Germinal center (tissue), 1 donor: ENCODE measurements at places on chromosomes 11 and 22.

- no peak for DNase-seq
Observed at GRCh38 chr11:75840522-75840921, 25.5 kb downstream of the UVRAG start.

DNA sequence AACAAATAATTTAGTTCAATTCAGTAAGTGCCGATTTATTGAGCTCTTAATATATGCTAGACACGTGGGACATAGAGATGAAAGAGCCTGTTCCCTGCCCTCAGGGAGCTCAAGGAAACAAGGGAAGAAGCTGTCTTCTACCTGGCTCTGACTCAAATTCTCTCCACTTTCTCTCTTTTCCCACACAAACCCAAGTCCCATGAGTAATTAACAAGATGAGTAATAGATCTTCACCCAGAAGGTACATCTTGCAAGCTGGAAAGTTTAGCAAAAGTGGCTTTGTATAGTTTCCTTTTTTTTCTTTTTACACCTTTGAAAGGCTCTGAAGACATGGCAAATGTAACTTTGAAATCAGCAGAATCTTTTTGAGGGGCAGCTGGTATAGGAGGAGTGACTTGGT, 48.2 kb upstream of the CHST1 start:
- DNase-seq: no peak

GRCh38 chr22:37001826-37002225, 17.4 kb downstream of the TST start:
- no peak for DNase-seq

- no peak for DNase-seq
Observed at GRCh38 chr11:293271-293851, 4.4 kb downstream of the PGGHG start.

DNA sequence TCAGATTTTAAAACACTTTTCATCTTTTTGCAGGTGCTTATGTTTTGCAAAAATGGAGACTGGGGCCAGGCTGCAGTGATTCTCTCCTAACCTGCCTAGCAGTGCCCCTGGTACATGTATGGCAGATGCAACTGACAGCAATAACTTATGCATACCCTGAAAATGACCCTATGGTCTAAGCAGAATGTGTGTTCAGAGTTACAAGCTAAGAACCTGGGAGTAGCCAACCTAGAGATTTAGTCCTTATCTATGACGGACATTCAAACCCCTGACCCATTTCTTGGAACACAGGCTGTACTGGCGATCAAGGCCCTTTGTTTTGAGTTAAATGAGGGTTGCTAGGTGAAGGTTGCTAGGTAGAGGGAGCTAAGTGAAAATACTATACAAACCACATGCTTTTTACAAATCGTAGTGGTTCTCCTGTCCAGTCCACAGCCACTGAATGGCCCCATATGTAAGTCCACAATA, 184.9 kb upstream of the SESN3 start:
- no peak for DNase-seq

DNA sequence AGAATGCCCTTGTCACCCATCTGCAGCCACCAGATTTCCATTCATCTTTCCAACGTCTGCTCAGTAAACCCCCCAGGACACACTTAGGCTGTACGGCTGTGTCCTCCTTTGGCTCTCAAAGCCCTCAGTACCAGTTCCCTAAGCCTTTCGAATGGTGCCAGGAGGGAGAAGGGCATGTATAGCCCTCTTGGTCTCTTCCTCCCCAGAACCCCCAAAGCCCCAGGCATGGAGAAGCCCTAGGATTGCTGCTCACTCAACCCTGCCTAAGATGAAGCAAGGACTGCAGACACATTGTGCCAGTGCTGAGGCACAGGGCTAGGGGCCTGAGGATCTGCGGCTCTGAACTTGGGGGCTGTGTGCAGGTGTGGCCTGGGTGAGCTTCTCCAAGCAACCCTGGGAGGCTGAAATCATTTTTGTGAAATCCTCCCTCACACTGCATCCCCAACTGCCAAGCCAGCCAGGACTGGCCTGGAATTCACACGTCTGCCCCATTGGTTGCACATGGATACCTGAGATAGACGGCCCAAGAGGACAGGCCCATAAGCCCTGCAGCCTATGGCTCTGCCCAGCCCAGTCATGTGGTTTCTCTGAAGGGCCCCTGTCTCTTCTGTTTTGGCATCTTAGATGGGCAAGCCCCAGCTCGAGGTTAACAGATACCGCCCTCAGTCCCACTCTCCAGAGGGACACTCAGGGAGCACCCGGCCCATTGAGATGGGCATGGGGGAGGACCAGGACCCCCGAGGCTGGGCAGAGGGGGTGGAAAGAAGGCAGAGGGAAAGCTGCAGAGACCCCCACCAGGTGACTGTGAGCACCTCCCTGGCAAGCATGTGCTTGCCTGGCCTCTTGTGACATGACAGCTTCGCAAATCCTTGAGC, 34.0 kb downstream of the KCNQ1OT1 start:
- DNase-seq: no peak

DNA sequence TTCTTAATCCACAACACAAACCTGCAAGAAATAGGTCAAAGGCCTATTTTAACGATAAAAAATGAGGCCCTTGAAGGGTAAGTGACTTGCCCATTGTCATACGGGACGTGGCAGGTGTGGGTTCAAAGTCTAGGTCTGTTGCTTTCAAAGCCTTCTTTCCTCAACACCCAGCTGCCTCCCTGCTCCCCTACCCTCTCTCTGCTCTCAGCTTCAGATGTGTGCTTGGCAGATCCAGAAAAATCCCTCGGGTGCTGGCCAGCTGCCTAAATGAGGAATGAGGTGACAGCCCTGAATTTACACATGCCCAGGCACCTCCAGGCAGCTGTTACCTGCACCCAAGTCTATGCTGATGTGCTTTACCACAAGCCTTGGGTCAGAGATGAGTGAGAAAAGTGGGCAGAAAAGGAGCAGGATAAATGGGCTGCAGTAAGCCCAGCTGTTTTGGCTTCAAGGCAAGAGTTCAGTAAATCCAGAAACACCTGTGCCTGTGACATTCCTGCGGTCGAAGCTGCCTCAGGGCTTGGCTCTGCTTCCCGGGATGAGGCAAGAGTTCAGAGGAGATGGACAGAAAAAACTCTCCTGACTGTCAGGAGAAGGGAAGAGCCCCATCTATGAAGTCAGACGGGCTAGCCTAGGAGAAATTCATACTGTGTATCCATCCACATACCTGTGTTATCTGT, 49.9 kb upstream of the LDLRAD3 start:
- no peak for DNase-seq

DNA sequence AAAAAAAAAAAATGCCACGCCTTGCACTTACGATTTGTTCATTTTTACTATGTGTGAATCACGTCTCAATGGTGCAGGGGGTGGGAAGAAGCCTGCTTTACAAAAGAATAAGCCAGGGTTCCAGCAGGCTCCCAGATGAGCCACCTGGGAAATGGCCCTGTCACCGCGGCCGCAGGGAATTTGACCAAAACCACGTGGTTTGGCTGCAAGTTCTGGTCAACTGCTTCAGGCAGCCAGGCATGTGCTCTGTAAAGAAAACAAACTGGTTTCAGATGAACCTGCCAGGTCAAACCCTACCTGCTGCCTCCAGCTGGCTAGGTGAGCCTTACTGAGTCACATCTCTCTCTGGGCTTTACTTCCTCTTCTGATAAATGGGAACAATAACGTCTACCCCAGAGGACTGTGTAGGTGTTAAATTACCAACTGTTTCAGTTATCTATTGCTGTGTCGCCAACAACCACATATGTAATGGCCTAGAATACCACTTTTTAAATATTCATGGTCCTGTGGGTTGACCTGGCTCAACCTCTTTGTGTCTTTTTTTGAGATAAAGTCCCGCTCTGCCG, 30.5 kb upstream of the GCAT start:
- DNase-seq: peak; percentile 65

GRCh38 chr11:12524865-12525264, 147.5 kb downstream of the PARVA start:
- DNase-seq: no peak

GRCh38 chr11:6273188-6273587, 13.6 kb downstream of the CCKBR start:
- DNase-seq: no peak

DNA sequence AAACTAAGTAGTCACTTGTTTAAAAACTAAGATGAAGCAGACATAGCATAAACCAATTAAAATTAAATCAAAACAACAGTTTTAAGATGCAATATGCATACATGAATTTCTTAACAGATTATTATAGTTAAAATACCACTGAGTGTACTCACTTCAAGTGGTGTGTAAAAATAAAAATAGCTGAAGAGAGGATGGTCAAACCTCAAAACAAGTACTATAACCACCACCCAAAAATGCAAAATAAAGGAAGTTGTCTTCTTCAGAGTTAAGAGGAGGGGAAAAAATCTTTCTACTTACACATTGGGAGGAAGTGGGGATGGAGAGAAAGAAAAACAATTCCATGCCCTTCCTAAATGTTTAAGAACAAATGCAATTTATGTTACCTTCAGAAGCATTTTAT, 31.9 kb downstream of the RRAS2 start:
- no peak for DNase-seq

DNA sequence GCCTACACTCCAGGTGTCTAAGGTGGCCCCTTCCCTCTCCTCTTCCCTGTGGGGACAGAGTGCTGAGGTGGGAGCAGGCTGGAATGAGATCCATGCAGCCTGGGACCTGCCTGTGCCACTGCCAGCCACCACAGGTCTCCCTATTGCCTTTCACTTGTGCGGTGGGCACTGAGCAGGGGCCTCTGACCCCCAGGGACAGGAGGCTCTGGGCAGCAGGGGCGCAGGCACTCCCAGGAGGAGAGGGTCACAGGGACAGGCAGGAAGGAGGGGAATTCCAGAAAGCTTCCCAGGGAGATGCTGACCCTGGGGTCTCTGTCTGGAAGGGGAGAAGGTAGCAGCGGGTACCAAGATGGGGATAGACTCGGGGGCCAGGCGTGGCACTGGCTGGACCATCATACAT, 228.5 kb upstream of the B3GAT1 start:
- no peak for DNase-seq
